ENCODE measurements at places on chromosomes 7 and 10. TPM values are rescaled to one million over a fixed set of nuclear protein-coding genes. Genes with fewer than 3 reads are reported as not detected.

DNA sequence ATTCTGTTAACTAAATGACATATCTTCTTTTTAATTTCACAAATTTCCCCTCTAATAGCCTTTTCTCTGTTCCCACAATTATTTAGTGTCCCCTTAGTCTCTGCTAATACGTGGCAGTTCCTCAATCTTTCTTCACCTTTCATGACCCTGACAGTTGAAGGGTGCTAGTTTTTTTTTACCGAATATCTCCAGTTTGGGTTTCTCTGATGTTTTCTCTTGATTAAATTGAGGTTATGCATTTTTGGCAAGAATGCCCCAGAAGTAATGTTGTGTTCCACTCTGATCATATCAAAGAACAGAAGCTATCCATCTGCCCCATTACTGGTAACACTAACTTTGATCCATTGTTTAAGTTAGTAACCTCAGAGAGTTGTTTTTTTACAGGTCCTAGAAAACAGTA, 133.6 kb upstream of the ASAH2 start:
- no peak for DNase-seq

DNA sequence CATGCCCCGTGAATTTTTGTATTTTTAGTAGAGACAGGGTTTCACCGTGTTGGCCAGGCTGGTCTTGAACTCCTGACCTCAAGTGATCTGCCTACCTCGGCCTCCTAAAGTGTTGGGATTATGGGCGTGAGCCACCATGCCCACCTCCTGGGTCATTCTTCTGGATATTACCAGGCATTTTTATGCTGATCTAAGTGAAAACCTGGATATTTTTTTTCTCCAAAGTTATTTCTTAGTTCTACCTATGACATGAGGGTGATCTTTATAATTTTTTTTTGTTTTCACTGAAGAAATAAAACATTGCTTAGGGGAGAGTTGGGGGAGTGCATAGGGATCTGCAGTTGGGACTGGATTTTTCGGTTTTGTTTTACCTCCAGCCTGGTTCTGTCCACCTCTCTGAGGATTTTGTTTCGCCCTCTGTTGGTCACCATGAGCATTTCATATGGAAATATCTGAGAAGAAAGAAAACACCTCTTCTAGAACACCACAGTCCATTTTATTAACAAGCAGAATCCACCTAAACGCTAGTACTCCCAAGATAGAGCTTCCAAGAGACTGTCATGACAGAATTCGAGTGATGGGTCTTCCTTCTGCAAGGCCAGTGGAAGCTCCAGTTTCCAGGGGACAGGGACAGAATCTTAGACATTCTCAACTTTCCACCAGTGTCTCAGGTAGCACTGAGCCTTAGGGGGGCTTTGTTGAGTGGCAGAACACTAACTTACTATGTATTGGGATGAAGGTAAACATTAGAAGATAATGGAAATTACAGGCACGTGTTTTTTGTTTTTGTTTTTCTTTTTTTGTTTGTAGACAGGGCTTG, 33.4 kb upstream of the AFAP1L2 start:
- no peak for DNase-seq

GRCh38 chr10:71964743-71965515, 734 bp downstream of the CHST3 start:
- DNase-seq, result peak; percentile 66

DNA sequence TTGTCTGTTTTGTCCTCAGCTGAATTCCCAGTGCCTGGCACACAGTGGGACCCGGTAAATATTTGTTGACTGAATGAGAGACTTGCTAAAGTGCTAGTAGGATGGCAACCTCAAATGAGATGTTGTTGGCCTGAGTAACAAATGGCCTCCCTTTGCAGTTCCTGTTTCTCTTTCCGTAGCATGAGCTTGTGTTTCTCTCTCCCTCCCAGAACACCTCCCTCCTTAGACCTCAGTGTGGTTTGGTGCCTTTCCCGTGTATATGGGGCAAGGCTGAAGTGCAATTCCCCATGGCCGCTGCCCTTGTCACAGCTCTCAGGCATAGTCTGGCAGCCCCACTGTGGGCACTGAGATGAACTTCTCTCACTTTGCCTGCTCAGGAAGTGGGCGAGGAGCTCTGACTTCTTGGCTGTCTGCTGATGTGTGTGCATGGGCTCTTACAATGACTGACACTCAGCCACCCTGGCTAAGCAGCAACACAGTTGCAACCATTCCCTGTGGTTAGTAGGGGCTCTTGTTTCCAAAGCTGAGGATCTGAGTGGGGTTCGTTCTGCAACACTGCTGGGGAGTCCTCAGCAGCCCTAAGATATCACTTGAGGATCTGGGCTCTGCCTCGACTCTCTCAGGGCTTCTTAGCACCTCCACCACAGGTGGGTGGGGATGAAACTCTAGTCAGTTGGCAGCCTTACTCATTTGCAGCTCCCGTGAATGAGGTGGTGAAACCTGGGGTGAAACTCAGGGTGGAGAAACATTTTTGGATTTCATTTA, 136.1 kb downstream of the ICA1 start:
- no peak for DNase-seq

DNA sequence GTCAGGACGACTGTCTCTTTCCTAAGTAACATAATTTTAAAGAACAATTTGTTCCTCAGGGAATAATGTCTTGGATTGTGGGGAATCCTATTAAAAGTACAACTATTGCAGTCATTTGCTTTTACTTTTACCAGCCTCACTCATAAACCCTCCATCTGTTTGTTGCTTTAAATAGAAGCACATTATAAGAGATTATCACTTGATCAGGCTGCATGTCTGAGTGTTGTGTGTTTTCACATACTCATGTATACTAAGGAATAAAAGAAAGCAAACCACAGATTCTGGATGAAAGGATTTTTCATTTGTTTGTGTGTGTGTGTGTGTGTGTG, 1077.8 kb downstream of the KCNMA1 start:
- DNase-seq, result no peak

- DNase-seq, result no peak
These were observed 36.9 kb downstream of the ZNRF2 start for GRCh38 chr7:30321089-30321881.

DNA sequence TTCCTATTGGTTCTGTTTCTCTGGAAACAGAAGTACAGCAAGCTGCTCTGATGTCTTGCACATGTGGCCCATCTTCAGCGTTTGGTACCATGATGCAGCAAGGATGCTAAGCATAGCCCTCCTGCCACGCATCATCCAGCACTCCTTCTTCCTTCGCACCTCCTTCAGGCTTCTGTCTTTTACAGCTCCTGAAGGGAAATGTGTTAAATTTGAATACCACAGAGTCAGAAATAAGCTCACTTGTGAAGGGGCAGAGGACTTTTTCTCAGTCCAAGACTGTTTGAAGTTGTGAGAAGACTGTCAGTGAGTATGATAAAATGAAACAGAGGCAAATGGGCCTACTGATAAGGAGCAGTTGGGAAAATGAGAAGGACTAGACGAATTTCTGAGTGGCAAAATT, 20.7 kb downstream of the TSPAN13 start:
- DNase-seq, result no peak

The C10orf67 gene
- not detected for total RNA-seq

The NPSR1 gene
- total RNA-seq, result not detected

The CYP2W1 gene
- total RNA-seq, result 6.6 TPM

The PGAM2 gene
- not detected for total RNA-seq

All from uterus (tissue), 4 donors.